ENCODE measurements at places on chromosomes 6 and 20.

- DNase-seq, result no peak
These were observed 331 bp upstream of the UFL1 start for GRCh38 chr6:96521306-96521643.

- no peak for DNase-seq
These were observed 56.6 kb upstream of the ERVFRD-1 start for GRCh38 chr6:11168091-11168635.

DNA sequence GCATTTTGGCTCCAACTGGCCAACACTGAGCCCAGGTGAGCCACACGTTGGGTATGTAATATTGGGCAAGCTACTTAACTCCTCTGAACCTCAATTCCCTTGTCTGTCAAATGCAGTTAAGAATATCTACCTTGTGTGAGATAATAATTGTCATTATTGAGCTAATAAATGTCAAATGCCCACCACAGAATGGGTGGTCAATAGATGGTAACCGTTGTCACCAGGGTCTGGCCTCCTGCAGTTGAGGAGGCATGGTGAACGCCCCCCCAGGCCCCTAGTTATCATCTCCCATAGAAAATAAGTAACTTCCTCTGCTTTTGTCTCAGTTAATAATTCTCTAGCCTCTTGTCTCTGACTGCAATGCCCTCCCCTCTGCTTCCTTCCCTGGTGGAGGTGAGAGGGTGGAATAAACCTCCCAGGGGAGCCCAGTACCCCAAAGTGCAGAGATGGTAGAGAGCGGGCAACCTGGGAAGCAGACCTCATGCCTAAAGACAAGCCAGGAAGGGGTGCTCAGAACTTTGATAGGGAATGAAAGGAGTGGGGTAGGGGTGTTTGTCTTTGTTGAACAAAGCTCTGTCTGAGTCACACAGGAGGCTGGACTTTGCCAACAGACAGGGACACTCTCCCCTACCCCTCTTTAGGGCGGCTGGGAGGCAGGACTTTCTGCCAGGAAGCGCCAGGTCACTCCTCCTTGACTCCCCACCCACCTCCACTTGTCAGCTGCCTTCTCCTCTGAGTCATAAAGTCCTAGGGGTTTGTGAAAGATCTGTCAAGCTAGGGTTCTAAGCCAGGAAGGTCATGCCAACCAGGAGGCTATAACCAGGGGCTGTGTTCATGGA is 1.3 kb upstream of the UNC5CL start:
- DNase-seq, result no peak

- DNase-seq, result no peak
These were observed 34.7 kb downstream of the RIPOR2 start for GRCh38 chr6:24900917-24901697.

DNA sequence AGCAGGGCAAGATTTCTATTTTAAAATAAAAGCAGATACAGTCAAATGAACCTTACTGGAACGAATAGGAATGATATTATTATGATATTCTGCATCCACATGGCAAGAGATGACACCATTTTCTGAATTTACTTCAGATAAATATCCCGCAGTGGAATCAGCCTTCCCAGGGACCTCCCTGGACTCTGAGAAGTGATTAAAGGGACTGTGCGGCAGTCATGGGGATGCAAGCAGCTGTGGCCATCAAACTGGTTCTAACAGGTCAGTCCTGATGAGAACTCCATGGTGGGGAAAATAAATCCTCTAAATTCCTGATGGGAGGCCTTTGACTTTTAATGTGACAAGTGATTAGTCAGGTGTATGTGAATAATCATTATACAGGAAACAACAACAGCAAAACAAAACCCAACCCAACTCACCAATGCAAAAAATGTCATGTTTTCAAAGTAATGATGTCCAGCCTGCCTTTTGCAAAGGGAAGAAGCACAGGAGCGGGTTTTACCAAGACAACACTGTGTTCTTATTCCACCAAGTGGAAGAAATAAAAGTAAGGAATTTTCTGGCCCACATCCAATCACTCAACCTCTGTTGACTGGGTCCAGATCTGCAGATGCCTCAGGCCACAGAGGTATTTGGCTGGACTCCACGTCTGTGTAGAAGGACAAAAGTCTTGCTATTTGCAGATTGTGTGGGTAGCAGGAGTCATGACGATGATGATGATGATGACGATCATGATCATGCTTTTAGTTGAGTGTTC is 61.9 kb upstream of the CITED2 start:
- DNase-seq, result peak; percentile 85

DNA sequence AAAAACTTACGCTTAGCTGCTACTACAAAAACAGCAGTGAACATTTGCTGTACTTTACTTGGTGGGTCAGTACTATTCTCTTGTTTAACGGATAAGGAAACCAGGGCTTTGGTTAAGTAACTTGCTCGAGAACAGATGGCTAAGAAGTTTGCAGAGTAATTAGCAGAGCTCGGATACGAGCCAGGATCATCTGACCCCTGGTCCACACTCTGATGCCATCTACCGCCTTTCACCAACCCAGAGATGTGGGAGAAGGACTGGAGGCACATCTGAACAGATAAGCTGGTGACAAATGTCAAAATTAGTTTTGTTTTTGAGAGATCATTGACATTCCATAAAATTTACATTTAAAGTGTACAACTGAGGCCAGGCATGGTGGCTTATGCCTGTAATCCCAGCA is 18.9 kb upstream of the RPL7L1 start:
- no peak for DNase-seq

DNA sequence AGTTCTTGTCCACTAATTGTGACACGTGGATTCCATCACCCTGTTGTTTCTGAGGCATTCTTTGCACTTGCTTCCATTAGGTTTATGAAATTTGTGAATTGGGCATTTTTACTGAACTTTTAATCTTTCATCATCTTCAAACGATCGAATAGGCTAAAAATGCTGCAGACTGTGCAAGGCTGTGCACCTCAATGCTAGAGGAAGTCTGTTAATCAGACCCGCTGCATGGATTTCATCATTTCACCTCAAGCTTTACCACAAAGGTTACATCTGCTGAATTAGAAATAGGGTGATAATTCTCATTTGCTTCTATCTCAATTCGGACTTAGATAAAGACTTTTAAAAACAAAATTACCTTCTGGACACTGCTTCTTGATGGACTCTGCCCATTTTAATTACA is 27.8 kb upstream of the F13A1 start:
- DNase-seq, result no peak

GRCh38 chr20:36035745-36036144 is 67.4 kb downstream of the CNBD2 start:
- peak; percentile 31 for DNase-seq

GRCh38 chr6:143451531-143451930 is 926 bp downstream of the PEX3 start:
- DNase-seq, result no peak

DNA sequence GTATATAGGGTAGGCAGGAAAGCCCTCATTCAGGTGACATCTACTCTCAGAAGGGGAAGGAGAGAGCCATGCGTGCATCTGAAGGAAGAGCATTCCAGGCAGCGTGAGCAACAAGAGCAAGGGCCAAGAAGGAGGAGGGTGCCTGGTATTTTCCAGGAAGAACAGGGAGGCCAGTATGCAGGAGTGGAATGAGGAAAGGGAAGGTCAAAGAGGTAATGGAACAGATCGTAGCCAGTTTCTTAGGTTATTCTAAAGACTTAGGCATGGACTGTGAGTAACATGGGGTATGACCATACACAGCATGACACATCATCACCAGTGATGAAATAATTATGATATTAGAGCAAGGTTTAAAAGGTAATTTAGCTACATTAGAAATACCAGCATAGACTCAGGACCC is 24.1 kb downstream of the ALDH8A1 start:
- no peak for DNase-seq

DNA sequence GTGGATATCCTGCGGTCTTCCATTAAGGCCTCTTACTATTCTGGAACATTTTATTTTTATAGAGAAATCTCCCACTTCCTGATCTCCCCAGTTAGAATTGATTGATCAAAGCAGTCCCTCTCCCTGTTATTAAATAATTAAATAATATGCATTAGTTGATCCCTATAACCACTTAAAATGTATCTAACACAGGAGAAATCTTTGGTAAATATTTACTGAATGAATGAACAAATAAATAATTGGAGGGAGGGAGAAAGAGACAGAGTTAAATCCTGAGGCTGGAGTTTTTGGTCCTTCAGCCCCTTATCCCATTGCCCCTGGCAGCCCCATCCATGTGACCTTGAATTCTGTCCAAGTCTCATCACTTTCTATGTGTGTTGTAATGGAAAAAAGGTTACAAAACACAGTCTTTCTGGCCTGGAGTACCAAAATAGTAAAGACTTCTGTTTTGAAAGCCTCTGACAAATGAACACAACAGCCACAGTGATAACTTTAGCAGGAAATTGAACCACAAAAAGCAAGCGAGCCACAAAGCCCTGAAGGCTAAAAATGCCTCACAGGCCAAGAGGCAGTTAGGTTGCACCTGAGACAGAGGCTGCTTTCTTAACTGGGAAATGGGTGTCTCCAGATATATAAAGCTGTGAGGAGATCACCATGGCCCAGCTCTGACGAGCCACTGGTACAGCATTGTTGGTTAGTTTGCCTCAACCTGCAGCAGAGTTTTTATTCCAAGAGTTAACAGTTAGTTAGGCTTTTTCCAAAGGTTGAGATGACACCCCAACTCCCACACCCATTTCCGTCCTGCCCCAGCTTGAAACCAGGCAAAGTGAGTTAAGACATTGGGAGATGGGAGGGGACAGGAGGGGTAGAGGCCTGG is 11.3 kb downstream of the NT5E start:
- DNase-seq, result no peak

- DNase-seq, result no peak
These were observed 10.9 kb upstream of the NOX3 start for GRCh38 chr6:155466539-155466938.

- no peak for DNase-seq
These were observed 6.1 kb upstream of the DSN1 start for GRCh38 chr20:36779656-36780025.

- DNase-seq, result no peak
These were observed 3.6 kb upstream of the PHF1 start for GRCh38 chr6:33407132-33407718.

DNA sequence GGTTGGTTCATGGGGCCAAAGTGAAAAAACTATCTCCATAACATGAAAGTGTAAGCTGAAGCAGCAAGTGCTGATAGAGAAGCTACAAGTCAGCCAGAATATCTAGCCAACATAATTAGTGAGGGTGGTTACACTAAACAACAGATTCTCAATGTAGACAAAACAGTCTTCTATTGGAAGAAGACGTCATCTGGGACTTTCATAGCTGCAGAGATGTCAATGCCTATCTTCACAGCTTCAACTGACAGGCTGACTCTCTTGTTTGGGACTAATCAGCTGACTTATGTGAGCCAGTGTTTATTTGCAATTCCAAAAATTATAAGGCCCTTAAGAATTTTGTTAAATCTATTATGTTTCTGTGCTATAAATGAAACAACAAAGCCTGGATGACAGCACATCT is 63.2 kb downstream of the GMDS start:
- no peak for DNase-seq

- no peak for DNase-seq
These were observed 8.5 kb downstream of the SCGN start for GRCh38 chr6:25660512-25660911.

DNA sequence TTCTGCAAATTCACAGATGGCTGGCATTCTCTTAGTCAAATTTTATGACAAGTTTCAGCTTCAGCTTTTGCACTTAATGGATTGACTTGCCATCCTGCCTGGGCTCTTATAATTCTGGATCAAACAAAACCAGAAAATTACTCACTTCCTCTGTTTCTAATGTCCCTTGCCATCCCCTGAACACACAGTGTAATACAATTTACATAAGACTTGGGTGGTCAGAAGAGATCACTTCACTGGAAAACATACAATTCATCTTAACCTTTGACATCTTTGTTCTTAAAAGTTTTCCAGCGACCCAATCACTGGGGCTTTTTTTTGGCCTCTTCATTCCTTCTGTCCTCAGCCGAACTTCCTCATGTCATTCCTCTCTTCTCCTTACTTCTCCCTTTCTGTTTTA is 199.0 kb downstream of the ARHGAP18 start:
- DNase-seq, result no peak

DNA sequence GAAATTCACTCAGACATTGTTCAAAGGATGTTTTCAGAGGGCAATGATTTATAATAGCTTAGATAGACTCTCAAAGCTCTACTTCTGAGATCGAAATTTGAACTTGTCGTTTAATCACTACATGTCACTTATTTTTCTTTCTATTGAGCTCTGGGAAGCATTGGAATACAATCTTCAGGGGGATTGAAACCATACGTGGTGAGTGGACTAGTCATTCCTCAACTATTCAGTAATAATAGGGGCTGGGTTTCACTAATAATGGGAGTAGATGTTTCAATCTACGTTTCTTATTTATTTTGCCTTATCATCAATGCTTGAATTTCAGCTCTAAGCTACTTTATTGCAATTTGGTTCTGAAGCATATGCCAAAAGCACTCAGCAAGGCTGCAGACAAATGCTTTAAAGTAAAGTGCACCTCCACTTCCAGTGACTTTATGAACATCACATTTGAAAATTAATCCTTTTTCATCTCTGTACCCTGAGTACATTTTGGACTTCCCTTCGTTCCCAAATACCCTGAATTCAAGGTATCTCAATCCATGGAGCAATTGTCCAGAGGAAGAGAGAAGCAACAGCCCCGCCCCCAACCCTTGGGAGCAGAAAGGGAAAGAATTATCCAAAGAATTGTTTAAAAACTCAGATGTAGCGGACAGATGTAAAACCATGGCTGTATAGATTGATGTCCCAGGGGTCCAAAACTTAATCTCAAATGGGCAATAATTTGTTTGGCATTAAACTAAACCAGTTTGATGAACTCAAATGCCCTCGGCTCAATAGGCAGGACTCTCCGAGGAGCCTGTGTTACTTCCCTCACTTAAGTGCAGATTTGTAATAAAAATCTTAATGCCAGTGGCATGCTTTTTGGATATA is 68.1 kb downstream of the HFE start:
- peak; percentile 52 for DNase-seq

- no peak for DNase-seq
These were observed 7.7 kb downstream of the BRPF3 start for GRCh38 chr6:36204068-36204753.

GRCh38 chr20:9220874-9221547 is 152.1 kb downstream of the PLCB4 start:
- DNase-seq, result no peak

GRCh38 chr6:166242888-166243287 is 65.3 kb downstream of the PRR18 start:
- no peak for DNase-seq

DNA sequence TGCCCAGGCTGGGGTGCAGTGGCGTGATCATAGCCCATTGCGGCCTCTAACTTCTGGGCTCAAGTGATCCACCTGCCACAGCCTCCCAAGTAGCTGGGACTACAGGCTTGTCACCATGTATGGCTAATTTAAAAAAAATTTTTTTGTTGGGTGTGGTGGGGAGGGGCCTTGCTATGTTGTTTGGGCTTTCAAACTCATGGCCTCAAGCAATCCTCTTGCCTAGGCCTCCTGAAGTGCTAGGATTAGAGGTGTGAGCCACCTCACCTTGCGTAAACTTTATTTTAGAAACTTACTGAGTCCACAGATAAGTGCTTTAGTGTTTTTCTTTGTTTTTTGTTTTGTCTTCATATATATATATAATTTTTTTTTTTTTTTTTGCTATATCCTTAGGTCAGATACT is 9.1 kb downstream of the SMAP1 start:
- no peak for DNase-seq

Data from T47D (cell line).